Fibroblast of skin of right quadriceps (primary cell): ENCODE measurements at places on chromosomes 5 and 9.
A peak's percentile ranks its signal among the peaks of the same experiment; 100 is the strongest.

- DNase-seq, result peak; percentile 29
Measured at GRCh38 chr9:84667571-84668195, 1.8 kb upstream of the NTRK2 start.

DNA sequence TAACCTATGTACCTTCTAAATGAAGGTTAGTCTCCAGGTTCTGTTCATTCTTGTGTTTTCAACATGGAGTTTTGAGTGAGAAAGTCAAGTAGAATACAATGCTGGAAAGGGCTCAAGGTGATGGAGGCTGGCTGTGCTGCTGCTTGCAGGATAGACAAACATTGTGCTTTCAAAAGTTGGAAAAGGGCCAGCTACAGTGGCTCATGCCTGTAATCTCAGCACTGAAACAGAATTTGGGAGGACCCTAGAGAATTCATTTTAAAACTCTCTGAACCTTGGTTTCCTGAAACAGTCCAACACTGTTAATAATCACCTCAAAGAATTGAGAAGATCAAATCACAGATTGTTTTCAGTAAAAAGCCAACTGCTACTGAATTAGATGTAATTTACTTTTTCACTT, 15.4 kb upstream of the IARS1 start:
- DNase-seq, result no peak

DNA sequence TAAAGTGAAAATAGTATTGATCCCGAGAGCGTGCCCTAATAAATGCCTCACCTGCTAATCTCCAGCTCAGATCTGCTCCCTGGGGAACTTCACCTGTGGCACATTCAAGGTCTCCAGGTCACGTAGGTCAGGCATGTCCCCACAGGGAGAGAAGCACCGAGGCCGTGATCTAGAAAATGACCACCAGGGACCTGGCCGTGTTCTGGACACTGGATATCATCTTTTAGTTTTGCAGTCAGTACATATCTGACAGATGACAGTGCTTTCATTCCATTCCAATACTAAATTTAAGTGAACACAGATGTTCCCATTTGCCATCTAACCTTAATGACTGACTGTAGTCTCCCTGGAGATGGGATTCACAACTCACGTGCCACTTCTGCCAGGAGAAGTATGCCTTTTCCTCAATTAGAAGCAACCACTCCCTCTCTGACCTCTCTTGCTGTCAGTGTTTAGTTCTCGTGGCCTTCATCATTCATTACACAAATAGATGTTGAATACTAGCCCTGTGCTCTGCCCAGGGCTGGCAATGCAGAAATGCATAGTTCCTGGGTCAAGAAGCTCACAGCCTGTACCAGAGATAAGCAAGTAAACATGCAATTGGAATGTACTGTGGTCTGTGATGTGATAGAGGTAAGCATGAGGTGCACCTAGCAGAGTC, 276.5 kb downstream of the NTRK2 start:
- peak; percentile 2 for DNase-seq

GRCh38 chr9:123868002-123868401, 61.9 kb downstream of the DENND1A start:
- no peak for DNase-seq

DNA sequence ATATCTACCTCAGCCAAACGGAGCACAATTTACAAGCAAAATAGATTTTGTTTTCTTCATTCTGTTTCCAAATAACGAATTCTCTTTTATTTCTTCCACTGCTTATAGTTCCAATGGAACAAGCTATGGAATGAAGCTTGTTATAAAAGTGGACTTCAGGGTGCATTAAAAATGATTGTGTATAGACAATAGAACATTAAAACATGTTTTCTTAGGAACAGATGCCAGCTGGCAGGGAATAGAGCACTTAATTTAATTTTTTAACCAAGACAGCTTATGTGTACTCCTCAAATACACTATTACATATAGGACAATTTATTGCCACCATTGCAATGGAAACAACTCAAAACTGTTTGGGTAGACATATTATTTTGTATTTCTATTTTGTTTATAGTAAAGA, 860.1 kb upstream of the TYRP1 start:
- no peak for DNase-seq

GRCh38 chr5:1336106-1336561, 8.8 kb downstream of the CLPTM1L start:
- DNase-seq, result no peak

DNA sequence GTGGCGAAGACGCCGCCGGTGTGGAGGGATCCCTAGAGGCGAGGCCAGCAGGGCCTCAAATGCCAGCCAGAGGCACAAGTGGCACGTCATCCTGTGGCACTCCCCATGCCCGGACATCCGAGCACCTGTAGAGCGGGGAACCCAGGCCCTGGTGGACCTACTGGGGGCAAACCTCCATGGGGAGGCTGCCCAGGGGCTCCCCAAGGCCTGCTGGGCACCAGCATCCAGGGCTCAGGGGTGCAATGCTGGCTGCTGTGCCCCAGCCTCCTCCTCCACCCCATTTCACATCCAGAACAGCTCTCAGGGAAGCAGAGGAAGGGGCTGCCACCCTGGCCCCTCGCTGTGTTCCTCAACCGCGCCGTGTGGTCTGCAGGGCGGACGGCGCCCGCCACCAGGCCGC, 43.5 kb downstream of the HK3 start:
- no peak for DNase-seq

DNA sequence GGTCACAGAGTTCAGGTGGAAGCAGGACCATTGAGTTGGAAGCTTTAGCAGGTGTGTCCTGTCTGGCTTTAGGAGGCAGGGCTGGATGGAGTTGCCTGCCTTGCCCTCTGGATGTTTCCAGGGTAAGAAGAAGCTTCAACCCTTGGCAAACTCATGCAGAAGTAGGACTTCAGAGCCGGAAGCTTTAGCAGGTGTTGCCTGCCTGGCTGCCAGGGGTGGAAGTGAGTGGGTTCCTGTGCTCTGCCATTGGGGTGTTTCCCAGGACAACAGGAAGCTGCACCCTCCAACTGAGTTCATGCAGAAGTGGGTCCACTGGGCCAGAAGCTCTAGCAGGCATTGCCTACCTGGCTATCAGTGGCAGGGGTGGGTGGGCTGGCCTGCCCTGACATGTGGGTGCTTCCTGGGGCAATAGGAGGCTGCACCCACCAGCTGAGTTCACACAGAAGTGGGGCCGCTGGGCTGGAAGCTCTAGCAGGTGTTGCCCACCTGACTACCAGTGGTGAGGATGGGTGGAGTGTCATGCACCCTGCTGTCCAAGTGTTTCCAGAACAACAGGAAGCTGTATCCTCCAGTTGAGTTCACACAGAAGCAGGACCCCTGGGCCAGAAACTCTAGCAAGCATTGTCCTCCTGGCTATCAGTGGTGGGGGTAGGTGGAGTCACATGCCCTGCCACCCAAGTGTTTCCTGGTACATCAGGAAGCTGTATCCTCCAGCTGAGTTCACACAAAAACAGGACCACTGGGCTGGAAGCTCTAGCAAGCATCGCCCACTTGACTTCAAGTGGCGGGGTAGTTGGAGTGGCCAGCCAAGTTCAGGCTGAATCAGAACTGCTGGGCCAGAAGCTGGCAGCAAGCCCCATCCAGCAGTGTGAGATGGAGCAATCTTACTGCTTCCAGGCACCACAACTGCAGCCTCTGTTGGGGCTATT, 24.6 kb downstream of the LOX start:
- DNase-seq, result no peak

DNA sequence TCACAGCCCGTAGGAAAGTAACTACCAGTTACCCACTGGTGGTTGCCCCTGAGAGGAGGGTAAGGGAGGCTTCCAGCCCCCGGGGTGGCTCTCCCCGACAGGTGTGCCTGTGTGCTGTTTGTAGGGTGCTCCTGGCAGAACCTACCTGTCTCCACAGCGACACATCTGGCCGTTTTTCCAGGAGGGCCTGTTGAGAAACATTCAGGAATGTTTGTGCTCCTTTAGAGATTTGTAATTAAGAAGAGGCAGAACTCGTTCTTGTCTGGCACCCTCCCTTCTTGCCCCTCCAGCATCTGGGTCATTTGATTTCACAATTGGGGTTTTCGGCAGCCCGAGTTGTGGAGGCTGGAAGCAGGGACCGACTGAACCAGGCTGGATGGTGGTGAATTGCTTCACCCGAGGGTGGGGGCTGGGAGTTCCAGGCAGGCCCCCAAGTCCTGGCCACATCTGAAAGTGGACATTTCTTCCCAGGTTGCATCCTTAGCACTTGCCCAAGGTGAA, 74.2 kb downstream of the WWC1 start:
- DNase-seq, result peak; percentile 75

- DNase-seq, result peak; percentile 53
Measured at GRCh38 chr9:84146893-84147710, 166.5 kb downstream of the RMI1 start.

DNA sequence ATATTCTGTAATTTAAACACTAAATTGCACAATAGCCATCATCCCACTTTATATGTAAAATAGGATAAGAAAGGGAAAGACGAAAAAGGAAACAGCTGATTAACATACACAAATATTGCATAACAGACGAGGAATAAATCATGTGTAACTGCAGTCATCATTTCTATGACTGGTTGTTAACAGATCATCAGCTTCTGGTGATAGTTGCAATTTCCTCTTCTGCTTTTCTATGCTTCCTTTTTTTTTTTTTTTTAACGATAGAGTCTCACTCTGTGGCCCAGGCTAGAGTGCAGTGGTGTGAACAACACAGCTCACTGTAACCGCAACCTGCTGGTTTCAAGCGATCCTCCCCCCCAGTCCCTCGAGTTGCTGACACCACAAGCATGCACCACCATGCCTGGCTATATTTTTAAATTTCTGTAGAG, 22.5 kb upstream of the JAKMIP2 start:
- no peak for DNase-seq

DNA sequence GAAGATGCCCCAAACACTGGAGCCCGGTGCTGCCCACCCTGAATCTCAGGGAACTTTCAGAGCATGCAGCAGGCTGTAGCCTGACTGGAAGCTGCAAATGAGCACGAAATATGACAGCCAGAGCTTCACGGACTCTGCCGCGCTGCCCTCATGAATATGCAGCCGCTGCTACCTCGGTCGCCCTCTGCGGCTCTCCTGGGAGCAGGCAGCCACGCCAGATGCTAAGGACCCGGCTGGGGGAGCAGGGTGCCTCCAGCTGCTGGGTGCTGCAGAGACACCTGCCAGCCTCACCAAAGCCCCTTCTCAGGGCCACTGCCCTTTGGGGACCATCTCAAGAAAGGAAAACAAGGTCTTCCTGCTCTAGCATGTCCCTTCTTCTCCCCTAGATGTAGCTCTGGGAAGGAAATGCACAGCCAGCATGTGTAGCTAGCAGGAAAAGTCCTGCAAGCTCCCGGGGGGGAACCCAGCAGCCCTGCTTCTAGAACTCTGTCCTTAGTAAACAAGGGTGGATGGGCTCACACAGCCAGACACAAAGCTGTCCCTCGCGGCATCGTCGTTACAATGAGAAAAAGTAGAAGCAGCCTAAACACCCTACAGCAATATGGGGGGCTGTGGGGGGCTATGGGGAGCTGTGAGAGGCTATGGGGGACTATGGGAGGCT, 56.8 kb upstream of the OLFM1 start:
- DNase-seq, result no peak

DNA sequence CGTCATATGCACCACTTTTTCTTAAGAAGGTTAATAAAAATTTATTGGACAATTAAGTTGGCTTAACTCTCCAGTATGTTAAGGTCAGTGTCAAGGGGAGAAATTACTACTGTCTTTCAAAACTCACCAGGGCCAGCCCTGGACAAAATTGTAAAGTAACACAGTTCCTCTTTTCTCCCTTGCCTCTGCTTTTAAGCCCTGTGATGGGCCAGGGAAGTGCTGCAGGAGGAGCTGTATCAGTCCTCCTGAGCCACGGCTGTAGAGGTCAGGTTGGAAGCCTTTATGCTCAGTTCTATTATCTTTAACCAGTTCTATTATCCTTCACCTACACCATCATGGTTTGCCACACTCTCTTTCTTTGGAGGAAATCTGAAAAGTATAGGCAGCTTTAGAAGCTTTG, 11.5 kb upstream of the PPP2R2B start:
- DNase-seq, result no peak

- DNase-seq, result no peak
Measured at GRCh38 chr5:105630803-105631202, 2039.9 kb downstream of the EFNA5 start.

GRCh38 chr5:36384845-36385244, 83.1 kb upstream of the RANBP3L start:
- no peak for DNase-seq

GRCh38 chr9:92966518-92966800, 19.1 kb downstream of the FGD3 start:
- DNase-seq, result no peak

- DNase-seq, result no peak
Measured at GRCh38 chr5:7516253-7516652, 120.3 kb downstream of the ADCY2 start.

DNA sequence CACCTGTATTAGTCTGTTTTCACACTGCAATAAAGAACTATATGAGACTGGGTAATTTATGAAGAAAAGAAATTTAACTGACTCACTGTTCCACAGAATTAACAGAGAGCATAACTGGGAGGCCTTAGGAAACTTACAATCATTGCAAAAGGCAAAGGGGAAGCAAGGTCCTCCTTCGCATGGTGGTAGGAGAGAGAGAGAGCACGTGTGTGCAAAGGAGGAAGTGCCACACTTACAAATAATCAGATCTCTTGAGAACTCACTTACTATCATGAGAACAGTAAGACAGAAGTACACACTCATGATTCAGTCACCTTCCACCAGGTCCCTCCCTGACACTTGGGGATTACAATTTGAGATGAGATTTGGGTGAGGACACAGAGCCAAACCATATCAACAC, 258.7 kb downstream of the TRIM32 start:
- no peak for DNase-seq

DNA sequence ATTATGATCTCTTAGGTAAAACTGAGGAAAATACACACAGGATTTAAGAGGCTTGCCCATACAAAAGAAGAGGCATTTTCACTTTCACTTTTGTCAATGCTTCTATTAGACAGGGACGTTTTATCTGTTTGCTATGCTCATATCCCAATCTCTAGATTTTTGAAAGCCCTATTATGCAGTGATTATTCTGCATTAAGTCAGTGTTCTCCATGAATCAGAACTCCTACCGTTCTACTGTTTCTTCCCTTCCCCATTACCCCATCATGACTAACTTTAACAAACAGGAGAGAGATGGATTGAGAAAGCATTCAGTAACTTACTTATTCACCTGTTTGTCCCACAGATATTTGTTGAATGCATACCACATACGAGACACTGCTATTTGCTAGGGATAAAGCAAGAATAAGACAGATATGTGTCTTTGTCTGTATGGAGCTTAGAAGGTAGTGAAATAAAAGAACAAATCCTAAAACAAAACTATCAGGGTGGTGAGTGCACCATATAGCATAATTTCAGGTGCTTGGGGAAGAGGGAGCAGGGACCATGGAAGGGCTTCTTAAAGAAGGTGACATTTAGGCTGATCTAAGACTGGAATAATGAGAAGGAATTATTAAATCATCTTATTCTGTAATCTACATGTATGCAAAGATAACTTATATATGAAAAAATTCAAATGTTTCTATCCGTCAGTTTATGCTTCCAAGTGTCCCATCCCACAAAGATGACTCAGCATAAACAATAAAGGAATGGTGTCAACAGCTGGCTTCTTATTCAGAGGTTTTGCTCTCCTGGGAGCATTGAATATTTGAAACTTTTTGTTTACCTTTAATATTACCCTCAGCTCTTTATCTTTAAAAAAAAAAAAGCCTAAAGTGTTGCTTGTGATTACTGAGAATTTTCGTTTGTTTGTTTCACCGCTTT, 328.1 kb downstream of the HINT1 start:
- DNase-seq, result no peak

- no peak for DNase-seq
Measured at GRCh38 chr5:82537687-82538306, 259.6 kb upstream of the RPS23 start.
